Renal pelvis (tissue), 12 donors: ENCODE measurements at places on chromosomes 2 and 18. TPM values are rescaled to one million over a fixed set of nuclear protein-coding genes. Genes with fewer than 3 reads are reported as not detected.

- peak; percentile 96 for DNase-seq
Measured at GRCh38 chr2:227406177-227407031, 18.7 kb upstream of the SCYGR1 start.

GRCh38 chr2:62736899-62737559, 31.5 kb downstream of the EHBP1 start:
- no peak for DNase-seq

DNA sequence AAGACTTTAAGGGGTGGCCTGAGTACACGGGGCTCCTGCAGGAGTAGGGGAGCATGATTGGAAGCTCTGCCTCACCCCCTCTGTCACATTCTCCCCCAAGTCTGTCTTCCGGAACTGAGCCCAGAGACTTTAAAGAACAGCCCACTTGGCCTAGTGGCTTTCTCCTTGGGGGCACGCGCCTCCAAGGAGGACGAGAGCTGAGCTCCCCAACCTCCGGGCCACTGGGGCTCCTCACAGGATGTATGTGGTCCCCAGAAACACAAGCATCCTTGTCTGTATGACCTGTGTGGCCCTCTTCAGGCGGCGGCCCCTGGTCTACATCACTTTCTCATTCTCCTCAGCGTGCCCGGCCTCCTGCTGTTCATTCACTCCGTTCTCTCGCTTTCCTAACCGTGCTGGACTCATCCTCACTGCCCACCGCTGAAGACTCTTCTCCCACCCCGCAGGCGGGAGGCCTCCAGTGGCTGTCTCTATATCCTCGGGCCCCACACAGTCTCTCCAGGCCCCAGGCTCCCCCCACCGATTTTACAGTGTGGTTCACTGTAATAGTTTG, 23.7 kb downstream of the KCNF1 start:
- DNase-seq = no peak

GRCh38 chr2:197205585-197206215, 104.9 kb downstream of the ANKRD44 start:
- DNase-seq = no peak

Gene TIGD1
- polyA plus RNA-seq = 11.8 TPM

- no peak for DNase-seq
Measured at GRCh38 chr2:158786897-158787296, 8.2 kb upstream of the DAPL1 start.
